ENCODE measurements at places on chromosomes 7 and 10.

- DNase-seq = no peak
These were observed 137.9 kb downstream of the GLI3 start for GRCh38 chr7:42099066-42099465.

- no peak for DNase-seq
These were observed 3.4 kb upstream of the PRKCQ start for GRCh38 chr10:6583447-6583846.

DNA sequence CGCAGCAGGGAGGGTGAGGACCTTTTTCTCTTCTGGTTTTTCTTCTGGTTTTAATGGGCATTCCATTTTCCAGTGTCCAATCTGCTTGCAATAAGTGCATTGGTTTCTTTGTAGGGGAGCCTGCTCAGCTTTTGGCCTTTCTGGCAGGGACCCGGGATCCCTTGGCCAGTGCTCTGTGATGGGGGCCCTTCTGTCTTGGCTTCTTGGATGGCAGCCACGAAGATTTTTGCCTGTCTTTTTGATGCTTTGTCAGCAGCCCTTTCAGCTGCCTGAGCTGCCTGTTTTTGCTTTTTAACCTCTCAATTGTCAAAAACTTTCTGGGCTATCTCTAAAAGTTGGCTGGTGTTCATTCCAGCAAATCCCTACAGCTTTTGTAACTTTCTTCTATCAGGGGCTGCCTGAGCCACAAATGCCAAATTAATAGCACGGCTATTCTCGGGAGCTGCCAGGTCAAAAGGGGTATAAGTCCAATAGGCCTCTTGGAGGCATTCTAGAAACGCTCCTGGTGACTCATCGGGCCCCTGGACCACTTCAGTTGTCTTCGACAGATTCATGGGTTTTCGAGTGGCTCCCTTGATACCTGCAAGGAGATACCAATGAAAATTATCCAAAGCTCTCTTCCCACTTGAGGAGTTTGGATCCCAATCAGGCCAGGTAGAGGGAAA, 179.9 kb upstream of the MBL2 start:
- DNase-seq = no peak

DNA sequence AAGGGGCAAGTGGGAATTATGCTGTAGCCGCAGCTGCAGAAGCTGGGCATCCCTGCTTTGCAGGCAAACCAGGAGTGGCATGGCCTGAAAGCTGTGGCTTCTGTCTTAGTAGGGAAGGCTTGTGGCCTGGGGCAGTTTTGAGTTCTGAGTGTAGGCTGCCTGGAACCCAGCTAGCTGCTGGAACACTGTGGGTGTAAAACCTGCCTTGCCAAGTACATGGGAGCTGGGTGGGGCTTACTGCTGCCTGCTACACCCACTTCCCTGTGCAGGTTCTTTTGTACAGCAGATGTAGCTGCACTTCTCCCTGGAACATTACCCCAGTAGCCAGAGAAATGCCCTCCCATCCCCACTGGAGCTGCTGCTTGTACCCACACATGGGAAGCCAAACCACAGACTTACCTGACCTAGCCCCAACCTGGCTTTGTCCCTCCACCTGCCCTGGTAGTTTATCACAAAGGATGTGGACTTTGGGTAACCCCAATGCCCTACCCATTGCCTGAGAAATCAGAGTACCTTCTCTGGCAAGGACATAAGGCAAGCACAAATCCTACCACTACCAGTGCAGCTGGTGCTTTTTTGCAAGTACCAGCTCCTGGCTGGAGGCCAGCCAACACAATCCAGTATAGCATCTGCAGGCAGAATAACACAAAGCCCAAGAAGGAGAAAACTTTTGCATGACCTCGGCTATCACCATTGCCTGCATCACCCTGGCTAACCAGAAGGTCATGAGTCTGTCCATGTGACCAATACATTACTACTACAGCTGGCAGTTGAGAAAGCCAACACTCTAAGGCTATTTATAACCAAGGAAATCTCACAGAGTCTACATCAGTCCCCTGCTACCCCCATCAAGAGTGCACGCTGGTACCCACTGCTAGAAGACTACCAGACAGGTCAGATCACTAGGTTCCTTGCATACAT, 26.5 kb upstream of the PPP1R3A start:
- no peak for DNase-seq

GRCh38 chr7:50142425-50143017, 49.5 kb upstream of the ZPBP start:
- no peak for DNase-seq

- no peak for DNase-seq
These were observed 17.6 kb downstream of the LIMK1 start for GRCh38 chr7:74101061-74101681.

GRCh38 chr7:123771846-123772245, 23.0 kb upstream of the WASL start:
- DNase-seq = no peak

GRCh38 chr7:123992913-123993518, 39.9 kb downstream of the TMEM229A start:
- DNase-seq = no peak

DNA sequence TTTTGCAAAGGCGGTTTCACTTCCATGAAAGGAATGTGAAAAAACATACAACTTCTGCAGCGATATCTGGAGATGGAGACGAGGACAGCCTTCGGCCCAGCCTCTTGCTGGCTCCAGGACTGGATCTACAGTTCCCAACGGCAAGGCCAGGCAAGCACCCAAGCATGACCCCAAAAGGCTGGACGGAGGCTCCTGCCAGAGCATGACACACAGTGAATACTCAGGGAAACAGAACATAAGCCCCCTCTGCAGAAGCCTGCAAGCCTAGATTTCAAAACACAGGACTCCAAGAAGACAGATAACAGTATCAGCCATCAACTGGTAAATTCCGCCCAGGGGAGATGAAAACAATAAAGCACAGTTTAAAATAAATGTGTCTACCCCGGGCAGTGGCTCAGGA, 3.3 kb upstream of the LRRC27 start:
- DNase-seq = no peak

DNA sequence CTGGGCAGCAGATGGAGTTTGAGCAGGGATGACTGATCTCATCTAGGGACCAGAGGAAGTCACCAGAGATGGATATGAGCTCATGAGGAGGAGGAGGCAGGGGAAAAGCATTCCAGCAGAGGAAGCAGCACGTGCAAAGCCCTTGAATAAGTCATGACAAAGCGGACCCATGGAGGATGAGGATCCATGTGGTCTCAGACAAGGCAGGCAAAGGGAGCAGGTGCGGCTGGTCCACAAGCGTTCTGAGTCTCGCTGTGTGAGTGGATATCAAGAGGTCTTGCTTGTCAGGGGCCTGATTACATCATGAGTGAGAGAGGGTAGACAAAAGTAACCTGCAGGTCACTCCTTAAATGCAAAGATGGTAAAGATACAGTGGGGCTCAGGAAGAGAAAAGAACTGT, 307.6 kb downstream of the GRID1 start:
- no peak for DNase-seq

DNA sequence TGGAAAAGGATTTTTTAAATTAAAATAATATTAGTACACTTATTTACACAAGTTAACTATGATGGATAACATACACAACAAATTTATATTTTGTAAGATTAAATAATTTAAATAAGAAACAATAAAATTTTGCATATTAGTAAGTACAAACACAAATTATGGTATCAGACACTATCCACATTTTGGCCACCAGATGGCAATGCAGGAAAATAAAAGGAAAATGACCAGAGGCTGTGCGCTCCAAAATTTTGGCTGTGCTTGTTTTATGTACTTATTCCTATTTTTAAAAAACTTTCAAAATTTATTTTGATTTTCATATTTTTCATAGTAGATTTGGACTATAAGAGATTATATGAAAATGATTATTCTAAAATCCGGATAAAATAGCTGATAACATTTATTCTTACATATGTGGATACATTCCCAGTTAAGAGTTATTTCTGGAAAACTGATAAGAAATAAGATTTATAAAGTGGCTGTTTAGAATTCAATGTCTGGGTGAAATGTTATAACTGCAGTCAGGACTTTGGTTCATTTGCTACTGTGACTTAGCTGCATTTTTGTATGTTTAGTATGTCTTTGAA, 274.7 kb upstream of the HGF start:
- DNase-seq = peak; percentile 16

DNA sequence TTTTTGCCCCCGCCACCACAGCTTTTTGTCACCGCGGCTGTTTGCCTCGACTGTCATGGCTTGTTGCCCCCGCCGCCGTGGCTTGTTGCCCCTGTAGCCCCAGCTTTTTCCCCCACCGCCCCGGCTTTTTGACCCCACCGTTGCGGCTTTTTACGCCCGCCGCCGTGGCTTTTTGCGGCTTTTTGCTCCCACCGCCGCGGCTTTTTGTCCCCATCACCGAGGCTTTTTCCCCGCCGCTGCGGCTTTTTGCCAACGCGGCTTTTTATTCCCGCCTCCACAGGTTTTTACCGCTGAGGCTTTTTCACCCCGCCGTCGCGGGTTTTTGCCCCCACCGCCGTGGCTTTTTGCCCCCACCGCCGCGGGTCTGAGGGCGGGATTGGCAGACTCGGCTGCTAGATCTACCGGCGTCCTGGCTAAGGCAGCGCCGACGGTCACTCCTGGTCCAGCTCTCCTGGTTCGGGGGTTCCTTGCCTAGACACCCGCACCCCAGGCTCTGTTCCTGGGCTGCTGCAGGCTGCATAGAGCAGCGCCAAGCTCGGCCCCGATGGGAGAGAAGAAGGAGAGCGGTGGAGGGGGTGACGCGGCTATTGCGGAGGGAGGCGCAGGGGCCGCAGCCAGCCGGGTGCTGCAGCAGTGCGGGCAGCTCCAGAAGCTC, 637.7 kb downstream of the ZNF716 start:
- DNase-seq = no peak

DNA sequence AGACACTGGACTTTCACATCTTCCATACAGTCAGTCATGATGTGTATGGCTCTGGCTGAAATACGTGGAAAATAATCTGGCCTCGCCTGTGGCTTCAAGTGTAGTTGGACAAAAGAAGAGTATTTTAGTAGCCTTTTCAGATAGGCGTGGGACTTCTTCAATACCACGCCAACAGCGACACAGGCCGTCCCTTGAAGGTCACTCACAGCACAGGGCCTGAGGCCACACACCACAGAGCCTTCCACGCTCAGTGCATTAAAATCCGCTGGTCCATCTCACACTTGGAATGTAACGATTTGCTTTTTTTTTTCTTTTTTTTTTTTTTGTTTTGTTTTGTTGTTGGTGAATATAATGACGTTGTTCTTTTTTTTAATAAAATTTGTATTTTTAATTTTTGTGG, 51.8 kb upstream of the SUN1 start:
- DNase-seq = no peak

- DNase-seq = no peak
These were observed 31.1 kb downstream of the ENKUR start for GRCh38 chr10:24984906-24985305.

DNA sequence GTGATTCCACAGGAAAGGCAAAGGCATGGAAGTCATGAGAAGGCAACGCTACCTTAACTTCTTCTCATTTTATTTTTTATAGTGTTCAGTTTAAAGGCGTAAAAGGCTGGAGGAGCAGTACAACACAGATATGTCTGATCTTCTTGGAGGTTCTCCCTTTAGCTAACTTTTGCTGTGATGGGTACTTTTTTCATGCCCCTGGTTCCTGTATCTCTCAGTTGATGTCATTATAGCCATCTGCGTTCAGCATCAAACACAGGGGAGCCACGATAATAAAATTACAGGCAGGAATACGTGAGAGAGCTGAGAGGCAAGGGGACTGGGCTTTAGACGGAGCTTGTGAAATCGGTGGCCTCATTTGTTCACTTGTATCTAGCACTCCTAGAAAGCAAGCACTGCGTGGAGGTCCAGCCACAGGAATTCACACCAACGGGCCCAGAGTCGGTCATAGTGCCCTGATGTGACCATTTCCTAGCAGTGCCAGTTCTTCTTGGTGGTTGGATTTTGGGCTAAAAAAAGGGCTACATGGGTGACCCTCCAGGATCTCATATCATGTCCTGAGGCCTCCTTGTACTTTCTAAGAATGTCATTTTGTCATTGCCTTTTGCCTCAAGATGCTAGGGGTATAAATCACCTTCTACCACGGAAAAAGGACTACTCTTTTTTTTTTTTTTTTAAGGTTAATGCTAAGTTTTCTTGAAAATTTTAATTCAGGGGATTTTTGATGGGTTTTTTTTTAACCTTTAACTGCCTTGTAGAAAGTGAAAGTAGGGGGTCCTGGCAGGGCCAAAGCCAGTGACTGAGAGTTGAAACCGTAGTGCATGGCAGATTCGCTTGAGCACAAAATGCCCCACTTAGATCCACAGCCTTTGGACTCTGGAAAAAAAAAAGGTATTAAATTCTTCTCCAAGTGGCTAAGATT, 191.5 kb downstream of the CELF2 start:
- no peak for DNase-seq

- DNase-seq = no peak
These were observed 16.8 kb upstream of the CRTAC1 start for GRCh38 chr10:98047009-98047741.

DNA sequence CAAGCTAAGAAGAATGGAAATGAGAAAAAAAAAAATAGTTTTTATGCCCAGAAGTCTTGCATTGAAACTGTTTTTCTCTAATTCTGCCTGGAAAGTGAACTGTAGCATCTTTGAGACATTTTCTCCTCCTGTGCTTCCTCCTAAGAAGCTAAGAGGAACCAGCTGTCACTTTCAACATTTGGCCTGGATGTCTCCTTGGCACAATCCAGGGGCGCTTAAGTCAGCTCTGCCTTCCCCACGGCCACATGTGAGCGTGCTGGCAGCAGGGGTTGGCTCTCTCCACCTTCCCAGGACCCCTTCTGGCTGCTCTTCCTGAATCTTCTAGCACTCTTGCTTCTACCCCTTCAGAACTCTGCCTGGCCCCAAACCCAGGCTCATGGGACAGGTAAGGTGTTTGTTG, 289.6 kb upstream of the ADARB2 start:
- no peak for DNase-seq

DNA sequence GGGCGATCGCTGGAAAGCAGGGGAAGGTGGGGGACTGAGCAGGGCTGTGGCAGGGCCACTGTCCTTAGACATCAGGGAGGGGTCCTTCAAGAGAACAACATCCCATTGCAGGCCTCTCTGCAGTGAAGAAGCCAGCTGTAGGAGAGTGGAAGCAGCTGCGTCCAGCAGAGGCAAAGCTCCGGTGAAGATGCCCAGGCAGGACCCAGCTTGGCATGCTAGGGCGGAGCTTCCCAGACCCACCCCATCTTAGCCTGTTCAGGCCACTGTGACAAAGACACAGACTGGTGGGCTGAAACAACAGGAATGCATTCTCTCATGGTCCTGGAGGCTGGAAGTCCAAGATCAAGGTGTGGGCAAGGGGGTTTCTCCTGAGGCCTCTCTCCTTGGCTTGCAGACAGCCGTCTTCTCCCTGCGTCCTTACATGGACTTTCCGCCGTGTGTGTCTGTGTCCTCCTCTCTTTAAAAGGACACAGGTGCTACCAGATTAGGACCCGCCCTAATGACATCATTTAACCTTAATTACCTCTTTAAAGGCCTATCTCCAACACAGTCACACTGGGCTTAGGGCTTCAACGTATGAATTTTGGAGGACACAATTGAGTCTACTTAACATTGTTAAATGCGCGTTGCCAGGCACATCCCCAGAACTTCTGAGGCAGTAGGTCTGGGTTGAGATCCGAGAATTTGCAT, 178.1 kb upstream of the GRB10 start:
- DNase-seq = no peak

DNA sequence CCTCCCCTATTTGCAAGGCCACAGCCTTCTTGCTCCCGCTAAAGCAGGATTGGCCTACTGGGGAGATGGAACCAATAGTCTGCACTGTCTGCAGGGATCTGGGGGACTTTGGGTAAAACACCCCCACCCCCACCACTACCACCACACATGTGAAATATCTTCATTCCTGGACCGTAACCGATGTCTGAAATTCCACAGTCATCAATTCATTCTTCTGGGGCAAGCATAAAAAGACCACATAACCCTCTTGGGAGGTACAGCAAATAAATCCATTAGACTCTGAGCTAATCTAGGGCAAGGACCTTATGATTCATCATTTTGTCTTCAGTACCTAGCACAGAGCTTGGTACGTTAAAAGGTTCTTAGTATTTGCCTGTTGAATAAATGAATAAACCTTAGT, 307.8 kb downstream of the GPAM start:
- no peak for DNase-seq
